ENCODE measurements at places on chromosomes 11 and 22.
A peak's percentile ranks its signal among the peaks of the same experiment; 100 is the strongest.

- no peak for DNase-seq
These were observed 18.6 kb downstream of the RTN3 start for GRCh38 chr11:63699896-63700295.

- no peak for DNase-seq
These were observed 11.2 kb downstream of the WNT11 start for GRCh38 chr11:76194872-76195668.

DNA sequence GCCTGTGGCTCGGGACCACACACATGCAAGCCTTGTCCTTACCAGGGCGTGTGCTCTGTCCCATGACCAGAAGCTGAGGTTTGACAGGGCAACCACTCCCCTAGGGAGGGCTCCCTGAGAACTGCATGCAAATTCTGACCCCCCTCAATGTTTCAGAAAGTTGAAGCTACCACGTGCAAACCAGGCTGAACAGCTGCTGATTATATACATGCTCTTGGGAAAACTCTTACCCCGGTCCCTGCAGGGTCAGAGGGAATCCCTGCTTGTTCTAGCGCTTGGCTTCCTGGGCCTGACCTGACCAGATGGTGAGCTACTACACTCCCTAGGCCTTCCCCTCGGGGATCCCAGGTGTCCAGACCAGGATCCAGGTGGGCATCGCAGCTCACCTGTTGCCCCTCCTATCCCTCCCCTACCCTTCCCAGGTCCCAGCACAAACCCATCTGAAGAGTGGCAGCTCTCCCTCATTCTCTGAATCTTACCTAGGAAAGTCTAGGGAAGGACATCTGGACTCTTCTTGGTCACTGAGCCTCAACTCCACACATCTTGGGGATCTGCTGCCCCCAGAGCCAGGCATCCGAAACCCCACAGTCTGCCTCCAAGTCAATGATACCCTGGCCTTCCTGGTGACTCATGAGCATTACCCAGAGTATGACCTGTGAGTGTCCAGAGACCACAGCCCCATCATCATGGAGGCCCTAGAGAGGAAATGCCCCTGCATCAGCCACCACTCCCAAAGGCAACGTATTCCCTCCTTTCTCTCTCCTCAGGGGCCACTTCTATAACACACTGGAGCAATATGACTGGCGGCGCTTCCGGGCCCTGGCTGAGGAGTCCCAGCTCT is 61.5 kb downstream of the BTG4 start:
- DNase-seq: no peak

DNA sequence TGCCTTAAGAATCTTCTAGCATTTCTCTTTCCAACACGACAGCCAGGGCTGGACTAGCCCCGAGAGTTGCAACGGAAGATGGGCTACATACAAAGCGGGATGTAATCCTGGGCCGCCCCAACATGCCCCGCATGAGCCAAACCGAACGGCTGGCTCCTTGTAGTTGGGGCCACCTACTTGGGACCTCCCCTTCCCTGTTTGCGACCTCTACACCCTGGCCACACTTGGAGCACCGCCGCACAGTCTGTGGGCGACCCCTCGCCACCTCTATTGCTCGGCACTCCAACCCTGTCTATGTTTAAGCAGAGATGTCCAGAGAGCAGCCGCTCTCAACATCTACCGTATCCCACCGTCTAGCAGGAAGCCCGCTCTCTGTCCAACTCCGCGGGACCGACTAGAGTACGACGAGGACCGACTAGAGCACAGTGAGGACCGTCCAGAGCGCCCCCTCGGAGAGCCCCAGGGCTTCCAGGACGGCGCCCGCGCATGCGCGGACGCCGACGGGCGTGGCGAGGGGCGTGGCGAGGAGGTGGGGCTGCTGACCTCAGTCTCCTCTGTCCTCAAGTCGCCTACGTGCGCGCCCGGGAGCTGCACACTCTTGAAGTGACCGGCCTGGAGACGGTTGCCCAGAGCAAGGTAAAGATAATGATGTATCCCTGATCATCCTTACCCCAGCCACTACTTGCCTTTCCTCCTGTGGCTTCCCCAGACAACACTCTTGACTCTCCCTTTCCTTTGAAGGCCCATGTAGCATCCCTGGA is 32.3 kb downstream of the NEAT1 start:
- DNase-seq: peak; percentile 86

GRCh38 chr11:2780850-2781407 is 81.1 kb upstream of the KCNQ1OT1 start:
- DNase-seq: peak; percentile 11

DNA sequence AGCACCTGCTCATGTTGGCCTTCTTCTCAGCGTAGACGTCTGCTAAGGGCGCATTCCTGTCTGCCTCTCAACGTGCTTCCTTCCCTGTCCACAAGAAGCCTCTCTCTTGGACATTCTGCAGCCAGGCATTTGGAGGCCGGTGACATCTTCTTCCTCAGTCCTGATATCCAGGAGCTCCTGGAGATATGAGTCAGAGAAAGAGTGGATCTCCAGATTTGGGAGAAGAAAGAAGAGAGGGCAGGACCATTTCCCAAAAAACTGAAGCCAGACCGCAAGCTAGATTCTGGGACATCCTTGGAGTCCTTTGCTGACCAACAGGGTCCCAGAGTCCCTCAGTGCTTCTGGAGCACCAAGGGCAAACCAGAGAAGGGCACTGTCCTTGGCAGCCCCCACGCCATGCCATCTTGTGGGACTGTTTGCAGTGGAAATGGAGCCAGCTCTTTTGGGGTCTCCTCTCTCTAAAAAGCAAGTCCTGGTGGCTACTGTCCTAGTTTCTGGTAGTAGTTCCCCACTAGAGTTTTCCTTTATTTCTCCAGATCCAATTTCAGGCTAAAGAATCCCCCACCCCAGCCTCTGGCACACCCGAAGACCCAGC is 36.1 kb upstream of the SYT13 start:
- DNase-seq: no peak
